ENCODE measurements at places on chromosomes 13 and 19.
A peak's percentile ranks its signal among the peaks of the same experiment; 100 is the strongest.

DNA sequence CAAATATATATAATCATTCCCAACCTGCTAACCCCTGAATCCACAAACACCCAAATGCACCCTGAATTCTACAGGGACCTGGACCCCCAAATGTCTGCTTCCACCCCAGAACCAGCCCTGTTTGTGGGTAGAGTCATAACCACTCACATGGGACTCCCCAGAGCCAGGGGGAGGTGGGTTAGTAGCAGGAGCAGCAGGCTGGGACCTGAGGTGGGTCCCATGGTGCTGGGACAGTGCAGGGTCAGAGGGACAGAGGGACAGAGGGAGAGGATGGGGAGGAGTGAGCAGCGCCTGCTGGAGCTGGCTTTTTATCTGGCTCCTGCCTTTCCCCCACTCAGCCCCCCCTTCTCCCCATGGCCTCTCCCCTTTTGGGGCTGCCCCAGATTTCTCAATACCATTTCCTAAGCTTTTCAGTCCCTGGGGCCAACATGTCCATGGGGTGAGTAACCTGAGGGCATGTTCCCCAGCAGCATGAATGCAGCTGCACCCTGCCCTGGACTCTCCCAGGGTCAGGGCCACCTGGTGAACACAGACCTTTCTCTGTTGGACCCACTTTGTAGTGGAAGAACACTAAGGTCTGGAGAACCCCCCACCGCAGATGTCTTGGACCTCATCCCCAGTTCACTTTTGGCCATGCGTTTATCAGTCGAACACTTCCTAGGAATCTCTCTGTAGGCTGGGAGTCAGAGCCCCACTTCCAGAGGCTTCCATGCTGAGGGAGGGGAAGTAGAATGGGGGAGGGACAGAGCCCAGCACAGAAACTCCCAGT lies at the start of gene C3:
TSS of gene C3 (minus strand) at position 282 of the 769 bp plus-strand sequence. CDS start at position 221, 61 bp downstream.
- DNase-seq: peak; percentile 97

DNA sequence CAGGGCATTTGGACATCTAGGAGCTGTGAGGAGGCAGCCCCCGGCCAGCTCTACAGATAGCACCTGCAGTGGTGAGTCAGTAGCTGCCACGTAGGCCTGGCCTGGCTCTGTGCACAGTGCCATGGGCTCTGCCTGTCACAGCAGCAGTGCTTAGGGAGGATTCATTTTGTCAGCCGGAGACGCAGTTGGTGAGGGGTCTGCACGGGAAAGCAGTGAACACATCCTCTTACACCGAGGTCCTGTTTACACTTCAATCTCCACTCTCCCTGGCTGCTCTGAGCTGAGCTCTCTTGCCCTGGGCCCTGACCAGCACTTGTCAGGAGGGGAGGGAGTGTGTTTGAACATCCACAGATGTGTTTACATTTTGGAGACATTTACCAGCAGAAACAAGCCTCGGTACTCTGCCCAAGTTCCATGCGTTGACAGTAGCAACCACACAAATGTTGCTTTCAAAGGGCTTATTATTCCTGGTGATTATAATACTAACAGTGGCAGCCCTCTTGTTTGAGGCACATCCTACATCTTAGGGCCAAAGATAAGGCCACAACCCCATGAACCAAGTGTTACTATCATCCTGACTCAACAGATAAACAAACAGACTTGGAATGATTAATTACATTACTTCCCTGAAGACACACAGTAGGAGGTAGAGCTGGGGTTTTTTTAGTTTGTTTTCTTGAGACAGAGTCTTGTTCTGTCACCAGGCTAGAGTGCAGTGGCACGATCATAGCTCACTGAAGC lies 148.9 kb downstream of the USP12 start:
- no peak for DNase-seq

DNA sequence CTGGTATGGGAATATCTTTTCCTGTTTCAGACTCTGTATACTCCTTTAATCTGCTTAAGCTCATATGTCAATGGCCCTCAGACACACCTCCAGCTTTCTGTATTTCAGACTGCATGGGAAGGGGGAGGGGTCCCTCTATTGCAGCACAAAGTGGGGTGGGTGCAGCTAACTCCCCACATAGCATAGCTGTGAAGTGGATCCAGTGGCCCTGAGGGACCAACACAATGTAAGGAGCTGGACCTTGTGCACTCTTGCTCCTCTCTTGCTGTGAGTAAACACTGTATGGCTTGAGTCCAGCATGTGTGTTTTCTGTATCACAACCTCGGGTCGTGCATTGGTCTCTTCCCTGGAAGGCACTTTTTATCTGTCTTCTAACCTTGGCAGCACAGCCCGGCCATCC lies 669.9 kb downstream of the PCDH9 start:
- no peak for DNase-seq

GRCh38 chr13:60427285-60427684 lies 30.3 kb downstream of the TDRD3 start:
- no peak for DNase-seq

DNA sequence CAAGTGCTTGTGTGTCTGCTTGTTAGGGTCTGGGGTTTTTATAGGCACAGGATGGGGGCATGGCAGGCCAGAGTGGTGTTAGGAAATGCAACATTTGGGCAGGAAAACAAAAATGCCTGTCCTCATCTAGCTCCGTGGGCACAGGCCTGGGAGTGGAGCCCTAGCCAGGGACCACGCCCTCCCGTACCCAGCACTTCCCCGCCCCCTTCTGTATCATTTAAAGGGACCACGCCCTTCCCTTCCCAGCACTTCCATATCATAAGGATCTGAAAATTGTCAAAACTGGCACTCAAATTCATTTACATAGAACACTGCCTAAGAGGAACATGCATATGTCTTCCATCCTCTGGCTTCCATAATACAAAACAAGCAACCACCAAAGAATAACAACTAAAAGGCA lies 185.8 kb downstream of the B3GLCT start:
- DNase-seq: no peak

GRCh38 chr13:50126993-50127725 lies 111.9 kb downstream of the KCNRG start:
- peak; percentile 81 for DNase-seq

- no peak for DNase-seq
These were observed 124.4 kb downstream of the RNF17 start for GRCh38 chr13:24888291-24888931.

DNA sequence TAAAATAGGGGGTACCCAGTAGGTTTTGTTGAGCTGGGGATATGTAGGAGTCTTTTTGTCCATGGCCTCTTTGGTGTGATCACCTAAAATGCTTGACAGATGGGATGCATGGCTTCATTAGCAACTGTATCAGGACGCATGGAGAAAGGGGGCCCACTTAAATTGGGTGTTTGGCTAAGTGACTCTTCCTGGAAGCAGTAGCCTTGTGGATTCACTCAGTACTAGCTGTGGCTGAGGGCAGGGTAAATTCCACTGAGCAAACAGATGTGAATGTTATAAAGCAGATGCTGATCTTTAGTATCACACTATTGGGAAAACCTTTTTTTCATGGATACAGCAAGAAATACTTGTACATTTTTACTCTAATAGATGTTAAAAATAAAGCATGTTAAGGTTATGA lies 140.0 kb downstream of the FGF14 start:
- DNase-seq: no peak

- DNase-seq: peak; percentile 80
These were observed 8.0 kb upstream of the ZNF358 start for GRCh38 chr19:7507884-7508283.

DNA sequence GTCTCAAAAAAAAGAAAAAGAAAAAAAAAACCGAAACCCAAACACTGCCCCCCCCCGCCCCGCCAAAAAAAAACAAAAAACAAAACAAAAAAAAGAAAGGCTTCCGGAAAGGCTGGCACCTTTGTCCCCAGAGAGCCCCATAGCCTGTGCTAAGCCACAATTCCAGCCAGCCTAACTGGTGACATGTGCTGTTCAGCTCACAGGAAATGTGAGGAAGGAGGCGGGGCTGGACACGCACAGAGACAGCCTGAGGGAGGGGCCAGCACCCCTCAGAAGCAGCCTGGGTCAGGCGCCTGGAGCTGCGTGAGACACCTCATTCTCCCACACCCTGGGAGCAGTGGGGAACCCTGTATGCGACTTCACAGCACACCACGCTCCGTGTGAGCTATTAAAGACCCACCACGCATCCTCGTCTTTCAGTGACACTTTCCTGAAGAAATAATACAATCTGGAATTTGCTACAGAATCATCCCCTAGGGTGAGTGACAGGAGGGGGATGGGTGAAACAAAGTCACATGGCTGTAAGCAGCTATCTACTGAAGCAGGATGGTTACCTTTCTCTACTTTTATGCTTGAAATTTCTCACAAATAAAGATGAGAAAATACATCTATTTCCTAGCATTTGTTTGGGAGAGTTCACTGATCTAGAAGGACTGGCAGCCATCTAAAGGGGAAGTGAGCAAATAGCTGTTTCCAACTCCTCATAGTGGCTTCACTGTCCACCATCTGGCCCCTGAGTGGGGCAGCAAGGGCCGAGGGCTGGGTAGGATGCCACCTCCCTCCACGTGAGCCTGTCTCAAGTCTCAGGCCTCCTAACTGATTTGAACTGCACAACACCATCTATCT lies 12.3 kb upstream of the SLC35E1 start:
- DNase-seq: peak; percentile 70

- no peak for DNase-seq
These were observed 171.8 kb downstream of the STK24 start for GRCh38 chr13:98405107-98405571.

DNA sequence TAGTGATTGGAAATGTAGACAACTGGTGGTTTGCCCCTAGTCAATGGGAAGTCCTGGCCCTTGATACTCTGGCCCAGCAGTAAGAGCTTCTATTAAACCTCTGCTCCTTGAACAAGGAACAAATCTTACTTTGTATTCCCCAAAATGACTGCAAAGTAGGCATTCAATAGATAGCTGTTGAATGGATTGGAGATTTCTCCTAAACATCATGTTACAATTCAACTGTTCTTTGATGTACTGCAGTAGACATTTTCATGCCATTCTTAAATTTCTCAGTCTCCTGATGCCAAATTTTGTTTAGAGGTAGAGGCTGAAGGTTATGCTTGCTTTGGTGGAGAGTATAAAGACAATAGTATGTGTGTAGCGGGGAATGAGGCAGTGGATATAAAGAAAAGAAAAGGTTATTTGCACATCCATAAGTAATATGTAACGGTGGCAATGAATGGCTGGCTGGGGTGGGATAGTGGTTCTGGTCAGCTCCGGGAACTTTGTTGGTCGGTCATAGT lies 12.8 kb downstream of the MIR17HG start:
- no peak for DNase-seq

- no peak for DNase-seq
These were observed 3.4 kb upstream of the HNRNPL start for GRCh38 chr19:38853214-38853613.

DNA sequence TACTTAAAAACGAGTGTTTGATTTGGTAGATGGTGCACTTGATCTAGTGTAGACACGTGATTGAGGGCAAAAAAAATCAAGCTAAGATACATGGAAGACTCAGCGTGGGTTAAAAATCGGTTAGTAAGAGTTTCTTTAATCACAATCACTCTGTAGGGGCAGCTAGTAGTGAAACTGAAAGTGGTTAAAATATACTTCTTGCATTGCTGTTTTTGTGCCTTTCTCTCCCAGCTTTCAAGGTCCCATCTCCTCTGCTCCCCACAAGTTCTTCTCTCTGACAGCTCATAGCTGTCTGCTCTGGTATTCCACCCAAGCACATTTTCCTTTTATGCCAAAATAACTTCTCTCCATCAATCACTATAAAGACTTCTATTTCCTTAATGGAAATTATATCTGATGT lies 1089.7 kb downstream of the EFNB2 start:
- DNase-seq: no peak

- DNase-seq: no peak
These were observed 7.5 kb downstream of the HAUS5 start for GRCh38 chr19:35620001-35620400.

DNA sequence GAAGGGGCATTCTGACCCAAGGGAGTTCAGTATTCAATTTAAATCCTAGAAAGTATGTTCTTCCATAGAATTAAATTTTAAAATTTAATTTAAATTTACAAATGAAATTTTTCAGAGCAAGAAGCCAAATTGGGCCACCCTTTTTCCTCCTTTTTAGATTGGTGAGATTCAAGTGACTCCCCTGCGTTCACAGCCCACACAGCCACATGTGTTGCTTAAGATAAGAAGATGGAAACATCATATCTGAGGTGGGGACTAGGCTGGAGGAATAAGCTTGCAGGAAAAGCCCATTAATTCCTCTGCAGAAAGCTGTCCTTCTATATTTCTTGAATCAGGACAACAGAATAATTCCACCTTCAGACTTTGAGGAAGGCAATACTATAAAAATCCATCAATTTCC lies 392.7 kb upstream of the ZNF507 start:
- no peak for DNase-seq

- DNase-seq: no peak
These were observed 756.0 kb upstream of the PCDH20 start for GRCh38 chr13:62171697-62172096.

DNA sequence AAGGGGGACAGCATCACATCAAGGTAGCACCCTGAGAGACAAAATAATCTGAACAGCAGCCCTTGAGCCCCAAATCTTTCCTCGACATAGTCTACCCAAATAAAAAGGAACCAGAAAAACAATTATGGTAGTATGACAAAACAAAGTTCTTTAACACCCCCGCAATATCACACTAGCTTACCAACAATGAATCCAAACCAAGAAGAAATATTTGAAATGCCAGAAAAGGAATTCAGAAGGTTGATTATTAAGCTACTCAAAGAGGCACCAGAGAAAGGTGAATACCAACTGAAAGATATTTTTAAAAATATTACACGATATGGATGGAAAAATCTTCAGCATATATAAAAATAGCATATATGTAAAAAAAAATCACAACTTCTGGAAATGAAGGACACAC lies 252.9 kb upstream of the SLITRK6 start:
- DNase-seq: no peak

- DNase-seq: no peak
These were observed 202.4 kb downstream of the KCTD12 start for GRCh38 chr13:76683854-76684253.

DNA sequence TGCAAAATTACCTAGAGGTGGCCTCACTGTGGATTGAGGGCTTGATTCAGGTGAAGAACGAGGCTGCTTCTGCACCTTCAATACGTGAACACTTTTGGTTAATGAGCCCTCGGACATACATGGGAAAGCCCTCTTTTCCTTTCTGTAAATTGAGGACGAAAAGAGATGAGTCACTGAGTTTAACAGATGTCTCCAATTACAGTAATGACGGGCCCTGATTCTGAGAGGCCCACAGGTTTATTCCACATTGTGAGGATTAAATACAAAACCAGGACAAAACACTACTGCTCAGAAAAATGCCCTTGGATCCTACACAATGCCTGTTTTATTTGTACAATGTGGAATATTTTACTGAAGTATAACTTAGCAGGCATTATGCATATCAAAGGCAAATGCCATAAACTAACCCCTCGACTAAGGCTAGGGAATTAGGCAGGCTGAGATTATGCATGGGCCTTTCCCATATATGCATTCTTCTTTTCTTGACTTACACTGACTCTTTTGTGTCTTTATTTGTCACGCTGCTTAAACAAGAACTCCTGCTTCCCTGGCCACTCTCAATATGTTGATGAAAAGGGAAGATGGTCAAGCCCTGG lies 819.9 kb downstream of the OLFM4 start:
- no peak for DNase-seq

DNA sequence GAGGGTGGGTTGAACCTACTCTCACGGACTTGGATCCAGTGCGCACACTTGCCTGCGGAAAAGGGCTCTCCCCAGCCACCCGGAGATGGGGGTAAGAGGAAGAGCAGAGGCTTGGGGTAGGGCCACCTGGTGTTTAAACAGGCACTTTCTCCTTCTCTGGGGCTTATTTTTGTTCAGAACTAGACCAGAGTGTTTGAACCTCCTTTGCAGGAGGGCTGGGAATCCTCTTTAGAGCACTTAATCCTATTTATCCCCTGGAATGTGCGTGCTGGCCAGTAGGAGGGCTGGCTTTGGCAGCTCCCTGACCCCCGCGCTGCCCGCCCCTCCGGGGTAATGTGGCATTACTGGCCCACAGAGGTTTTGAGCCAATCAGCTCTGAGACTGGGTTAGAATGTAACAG lies 2.0 kb downstream of the RGS9BP start:
- no peak for DNase-seq
